ENCODE measurements at places on chromosomes 1 and 21.

DNA sequence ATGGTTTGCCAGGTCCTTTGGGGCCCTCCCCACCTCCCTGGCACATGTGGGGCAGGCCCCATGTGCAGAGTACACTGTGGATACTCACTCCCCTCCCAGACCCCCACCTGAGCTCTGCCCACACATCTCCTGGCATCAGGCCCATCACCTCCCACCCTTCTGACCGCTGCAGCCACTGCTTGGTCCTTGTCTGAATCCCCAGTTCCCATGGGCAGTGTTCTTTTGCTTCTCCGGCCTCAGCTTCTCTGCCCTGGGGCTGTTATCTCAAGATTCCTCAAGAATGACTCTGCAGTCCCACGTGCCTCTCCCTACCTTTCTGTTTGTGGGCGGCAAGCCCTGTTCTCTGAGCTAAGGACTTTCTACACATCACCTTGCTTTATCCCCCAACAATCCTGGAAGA lies 187.7 kb upstream of the EDN2 start:
- no peak for DNase-seq

DNA sequence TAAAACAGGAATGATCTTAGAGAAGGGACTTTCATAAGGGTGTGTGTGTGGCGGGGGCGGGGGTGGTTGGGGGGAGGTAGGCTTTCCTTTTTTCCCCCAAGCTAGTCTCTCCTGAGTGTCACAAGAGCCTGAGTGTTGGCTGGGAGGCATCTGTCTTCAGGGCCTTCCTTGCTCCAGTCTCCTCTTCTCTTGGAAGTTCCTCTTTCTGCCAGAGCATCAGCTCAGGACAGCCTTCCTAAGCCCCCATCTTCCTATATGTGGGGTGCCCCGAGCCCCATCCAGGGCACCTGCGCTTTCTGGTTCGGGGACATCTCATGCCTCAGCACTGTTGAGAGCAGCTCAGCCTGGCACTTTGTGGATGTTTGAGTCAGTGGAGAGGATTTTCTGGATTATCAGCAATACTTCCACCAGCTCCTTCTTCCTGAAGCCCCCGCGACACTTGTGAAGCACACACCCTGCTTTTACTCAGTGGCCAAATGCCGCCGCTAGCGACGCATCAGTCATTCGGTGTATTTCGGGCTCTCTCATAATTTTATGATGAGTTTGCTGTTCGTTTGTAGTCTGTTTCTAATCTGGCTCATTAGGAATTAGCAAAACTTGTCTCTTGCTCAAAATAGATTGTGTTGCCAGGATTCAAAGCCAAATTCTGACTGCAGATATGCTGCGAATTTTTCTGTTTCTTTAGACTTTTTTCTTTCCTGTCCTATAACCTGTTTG lies 61.7 kb downstream of the GALNT2 start:
- no peak for DNase-seq

DNA sequence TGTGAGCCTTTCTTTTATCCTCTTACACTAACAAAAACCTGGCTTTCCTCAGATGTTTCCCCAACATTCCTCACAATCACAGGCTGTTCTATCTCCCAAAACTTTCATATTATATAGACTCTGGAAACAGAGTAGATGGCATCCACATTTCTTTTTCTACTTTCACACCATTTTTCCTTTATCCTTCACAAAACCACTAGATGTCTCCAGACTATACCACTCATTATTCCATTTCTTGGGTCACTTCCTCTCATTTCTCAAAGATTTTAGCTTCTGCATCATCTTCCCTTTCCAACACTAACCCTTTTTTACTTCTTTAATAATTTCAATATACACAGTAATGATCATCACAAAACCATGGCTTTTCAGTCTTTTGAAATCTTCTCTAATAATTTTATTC lies 286.0 kb upstream of the DEPDC1 start:
- no peak for DNase-seq

DNA sequence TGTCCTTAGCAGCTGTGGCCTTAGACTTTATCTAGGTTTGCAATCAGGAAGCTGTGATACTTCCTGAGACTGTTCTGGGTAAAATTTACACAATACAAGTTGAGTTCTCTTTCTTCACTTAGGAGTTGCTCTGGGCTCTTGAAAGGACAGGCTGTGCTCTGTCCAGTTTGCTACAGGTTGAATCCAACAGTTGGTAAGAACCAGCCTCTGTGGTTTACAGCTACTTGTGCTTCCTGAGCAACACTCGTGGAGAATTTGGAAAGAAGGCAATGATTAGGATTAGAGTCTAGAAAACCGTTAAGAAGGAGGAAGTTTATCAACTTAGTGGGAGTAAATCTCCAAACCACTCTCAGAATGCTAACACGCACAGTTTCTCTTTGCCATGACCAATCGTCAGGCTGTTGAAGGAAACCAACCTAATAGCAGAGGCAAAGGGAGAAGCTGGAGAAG lies 26.8 kb downstream of the GFI1 start:
- DNase-seq, result peak; percentile 98

GRCh38 chr1:78303620-78304019 lies 187.2 kb upstream of the PTGFR start:
- DNase-seq, result no peak

DNA sequence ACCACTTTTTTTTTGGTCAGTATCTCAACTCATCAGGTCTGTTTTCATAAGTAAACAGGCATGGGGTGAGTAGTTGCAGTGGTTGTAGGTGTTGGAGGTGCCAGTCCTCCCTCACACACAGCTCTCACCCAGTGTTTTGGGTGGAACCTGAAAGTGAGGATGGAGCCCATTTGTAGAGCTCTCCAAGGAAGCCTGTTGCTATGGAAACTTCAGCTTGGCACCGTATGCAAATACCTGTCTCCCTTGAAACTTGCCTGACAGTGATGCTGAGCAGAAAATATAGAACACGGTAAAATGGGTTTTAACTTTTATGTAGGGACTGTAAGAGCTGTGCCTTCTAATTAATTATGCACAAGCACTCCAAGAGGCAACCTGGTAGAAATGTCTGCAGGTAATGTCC lies 214.1 kb downstream of the AJAP1 start:
- no peak for DNase-seq

GRCh38 chr1:42152907-42153600 lies at the start of gene GUCA2B:
GUCA2B (plus strand) TSS chr1:42153410; CDS start chr1:42153451, 41 bp downstream.
- no peak for DNase-seq

- DNase-seq, result no peak
These were observed 106.7 kb upstream of the SOD1 start for GRCh38 chr21:31552826-31553225.

- no peak for DNase-seq
These were observed 16.6 kb upstream of the RAP1A start for GRCh38 chr1:111602974-111603373.

DNA sequence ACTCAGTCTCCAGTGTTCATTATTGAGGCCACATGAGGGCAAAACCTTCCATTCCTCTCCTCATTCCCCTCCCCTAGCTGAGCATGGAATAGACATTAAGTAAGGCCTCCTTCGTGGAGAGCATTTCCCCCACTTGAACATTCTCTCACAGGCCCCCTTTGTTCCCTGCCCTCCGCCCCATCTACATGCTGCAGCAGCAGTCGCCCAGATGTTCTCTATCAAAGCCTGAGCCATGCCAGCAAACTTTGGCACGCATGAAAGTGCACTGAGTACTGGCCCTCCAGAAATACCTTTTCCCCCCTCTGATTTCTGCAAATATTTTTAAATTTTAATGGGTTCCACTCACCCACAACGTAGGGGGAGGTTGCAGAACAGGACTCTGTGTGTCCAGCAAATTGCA lies 20.9 kb upstream of the GORAB start:
- DNase-seq, result no peak

DNA sequence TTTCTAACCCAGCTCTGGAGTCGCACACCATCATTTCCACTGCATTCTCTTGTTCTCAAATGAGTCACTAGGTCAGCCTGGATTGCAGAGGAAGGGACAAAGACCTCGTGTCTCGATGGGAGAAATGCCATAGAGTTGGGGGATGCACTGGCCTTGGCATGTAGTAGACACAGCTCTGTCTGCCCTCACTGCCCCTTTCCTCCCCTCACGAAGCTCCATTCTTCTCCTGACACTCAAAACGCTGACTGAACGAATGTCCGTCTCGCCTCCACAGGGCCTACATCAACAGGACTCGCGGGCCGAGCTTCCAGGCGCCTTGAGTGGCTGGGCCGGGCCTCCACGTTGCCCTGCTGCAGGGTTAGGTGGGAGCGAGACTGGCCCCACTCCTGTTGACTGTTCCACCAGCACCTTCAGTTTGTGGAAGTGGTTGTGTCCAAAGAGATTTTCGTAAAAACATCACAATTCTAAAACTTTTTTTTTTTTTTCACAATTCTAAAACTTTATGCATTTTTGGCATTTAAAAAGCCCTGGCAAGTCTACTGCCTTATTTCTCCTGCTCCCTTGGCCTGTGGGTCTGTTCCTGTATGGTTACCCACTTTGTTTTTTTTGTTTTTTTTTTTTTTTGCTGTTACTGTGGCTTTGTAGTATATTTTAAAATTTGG lies 18.8 kb downstream of the PKNOX1 start:
- no peak for DNase-seq

DNA sequence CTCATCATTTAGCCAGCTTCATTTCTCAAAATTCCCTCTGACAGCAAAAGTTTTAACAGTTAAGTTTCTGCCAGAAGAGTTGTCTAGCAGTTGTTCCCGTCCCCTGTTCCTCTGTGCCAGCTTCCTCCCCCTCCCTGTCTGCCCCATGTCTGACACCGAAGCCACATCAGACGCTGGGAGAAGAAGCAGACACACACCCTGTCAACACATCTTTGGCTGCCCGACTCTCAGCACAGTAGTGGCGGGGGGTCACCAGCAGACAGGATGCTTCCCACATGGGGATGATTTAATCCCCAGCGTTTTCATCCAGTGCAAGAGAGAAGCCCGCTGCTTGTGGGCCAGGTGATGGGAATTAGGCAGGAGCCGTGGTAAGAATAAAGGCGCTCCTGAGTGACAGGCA lies 379.4 kb upstream of the RUNX1 start:
- no peak for DNase-seq

DNA sequence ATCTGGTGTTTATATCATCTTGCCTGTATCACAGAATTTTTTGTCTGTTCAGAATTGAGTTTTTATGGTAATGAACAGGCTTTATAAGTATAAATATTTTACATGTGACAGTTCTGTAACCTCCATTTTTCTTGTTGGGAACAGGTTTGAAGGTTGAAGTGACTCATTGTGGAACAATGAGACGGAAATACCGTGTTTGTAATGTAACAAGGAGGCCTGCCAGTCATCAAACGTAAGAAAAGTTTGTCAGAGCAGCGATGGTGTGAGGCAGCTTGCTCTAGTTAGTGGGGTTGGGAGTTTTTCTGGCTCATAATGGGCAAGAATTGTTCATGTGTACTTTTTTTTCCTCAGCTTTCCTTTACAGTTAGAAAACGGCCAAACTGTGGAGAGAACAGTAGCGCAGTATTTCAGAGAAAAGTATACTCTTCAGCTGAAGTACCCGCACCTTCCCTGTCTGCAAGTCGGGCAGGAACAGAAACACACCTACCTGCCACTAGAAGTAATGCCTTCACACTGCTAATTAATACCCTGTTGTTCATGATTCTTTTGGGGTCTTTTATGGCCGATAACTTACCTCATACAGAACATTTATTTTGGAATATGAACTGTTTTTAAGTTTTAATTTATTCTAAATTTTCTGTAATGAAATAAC lies 75.2 kb upstream of the TEKT2 start:
- no peak for DNase-seq
